ENCODE measurements at places on chromosomes 16 and 17.

GRCh38 chr17:1559047-1560043, 3.2 kb downstream of the PITPNA start:
- no peak for DNase-seq

- DNase-seq, result peak; percentile 27
These were observed 371.9 kb downstream of the HS3ST3B1 start for GRCh38 chr17:14672830-14673229.

GRCh38 chr17:78973792-78974520, 5.8 kb downstream of the LGALS3BP start:
- no peak for DNase-seq

GRCh38 chr17:4195306-4195705, 52.3 kb downstream of the CYB5D2 start:
- no peak for DNase-seq

DNA sequence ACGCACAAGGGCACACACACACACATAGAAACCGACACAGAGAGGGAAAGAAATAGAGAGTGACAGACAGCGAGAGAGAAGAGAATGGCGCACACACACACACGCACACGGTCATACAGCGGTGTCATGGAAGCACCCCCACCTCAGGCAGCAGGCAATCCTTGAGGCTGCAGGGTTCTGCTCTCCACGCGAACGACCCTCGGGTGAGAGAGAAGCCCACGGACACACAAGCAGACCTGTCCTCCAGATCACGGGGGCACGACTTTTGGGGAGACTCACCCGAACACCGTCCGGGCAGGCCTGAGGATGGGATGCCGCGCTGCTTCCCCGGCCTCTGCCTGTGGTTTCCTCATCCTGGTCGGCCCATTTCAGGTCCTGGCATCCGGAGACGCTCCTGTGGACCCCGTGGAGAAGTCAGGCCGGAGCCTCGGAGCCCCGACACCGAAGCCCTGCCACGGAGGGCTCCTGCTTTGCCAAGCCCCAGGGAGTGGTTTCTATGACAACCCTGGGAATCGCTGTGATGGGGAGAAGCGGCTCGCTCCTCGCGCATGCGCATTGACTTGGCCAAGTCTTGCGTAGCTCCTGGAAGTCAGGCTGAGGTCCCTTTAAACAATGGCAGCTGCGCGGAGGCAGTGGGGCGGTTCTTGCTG, 118.2 kb upstream of the KCNJ18 start:
- DNase-seq, result no peak

- no peak for DNase-seq
These were observed 164.0 kb downstream of the LAT start for GRCh38 chr16:29148867-29149272.

DNA sequence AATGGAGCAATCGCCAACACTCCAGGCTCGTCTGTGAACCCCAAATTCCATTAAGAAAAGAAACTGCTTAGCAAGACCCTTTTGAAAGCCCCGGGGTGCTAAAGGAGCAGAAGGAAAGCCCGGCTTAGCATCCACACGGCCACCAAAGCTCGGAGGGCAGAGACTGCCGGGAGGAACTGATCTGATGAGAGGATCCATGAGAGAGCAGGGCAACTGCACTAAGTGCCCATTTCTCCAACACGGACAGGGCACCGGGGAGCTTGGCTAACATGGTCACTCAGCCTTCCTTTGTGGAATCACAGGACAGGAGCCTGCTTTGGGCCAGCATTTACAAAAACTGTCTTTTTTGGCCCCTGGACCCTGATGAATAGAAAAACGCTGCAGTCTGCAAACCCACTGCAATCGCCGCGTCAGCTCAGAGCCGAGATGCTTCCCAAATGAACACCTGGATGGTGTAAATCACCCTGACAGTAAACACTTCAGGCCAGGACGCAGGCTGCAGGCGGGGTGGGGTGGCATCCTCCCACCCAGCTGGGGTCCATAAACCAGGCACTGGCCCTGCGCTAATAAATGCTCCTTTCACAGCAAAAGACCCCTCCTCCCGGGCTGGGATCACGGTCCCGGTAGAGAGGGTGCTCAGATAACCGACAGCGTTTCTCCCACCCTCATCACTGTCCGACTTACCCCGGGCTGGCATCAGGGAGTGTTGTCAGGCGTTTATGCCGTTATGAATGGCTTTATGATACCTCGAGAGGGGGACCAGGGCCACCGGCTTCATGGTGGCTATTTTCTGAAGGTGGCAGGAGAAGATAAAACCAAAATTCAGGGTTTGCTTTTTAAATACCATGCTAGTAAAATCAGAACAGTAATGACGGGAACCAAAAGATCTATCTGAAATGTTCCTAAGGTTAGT, 299.5 kb downstream of the IRF8 start:
- DNase-seq, result no peak

DNA sequence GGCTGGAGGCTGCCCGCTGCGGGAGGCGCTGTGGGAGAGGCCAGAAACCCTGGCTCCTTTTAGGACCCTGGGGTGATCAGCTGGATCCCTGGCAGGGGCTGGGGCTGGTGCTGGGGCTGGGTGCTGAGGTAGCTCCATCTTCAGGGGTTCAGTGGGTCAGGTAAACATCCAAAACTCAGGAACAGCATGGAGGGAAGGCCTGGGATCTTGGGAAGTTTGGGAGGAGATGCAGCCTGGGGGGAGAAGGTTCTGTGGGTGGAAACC, 21.0 kb downstream of the ADGRG5 start:
- no peak for DNase-seq

DNA sequence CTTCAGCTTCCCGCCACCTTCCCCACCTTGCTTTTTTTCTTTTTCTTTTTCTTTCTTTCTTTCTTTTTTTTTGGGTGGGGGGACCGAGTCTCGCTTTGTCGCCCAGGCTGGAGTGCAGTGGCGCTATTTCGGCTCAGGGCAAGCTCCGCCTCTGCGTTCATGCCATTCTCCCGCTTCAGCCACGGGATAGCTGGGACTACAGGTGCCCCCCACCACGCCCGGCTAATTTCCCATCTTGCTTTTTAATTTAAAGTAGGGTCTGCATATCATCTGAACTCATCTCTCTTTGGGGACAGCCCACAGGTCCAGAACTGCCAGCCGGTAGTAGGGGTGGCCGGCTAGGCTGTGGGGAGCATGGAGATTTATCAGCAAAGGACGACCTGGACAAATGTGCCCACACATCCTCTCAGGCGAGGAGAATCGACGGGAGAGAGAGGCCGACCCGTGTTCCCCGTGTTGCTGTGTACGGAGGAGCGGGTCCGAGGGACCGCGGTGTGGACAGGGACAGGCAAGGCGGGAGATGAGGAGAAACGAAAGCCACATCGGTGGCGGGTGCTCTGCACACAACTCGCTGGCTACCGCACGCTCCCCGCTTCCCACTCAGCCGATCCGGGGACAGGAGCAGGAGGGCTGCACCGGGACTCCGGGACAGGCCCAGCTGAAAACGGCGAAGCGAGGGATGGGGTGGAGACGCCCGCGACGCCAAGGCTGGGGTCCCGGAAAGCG, 2.4 kb downstream of the MT1M start:
- no peak for DNase-seq

- DNase-seq, result no peak
These were observed 64.3 kb downstream of the TUBD1 start for GRCh38 chr17:59828478-59828760.

- no peak for DNase-seq
These were observed 23.6 kb downstream of the CENPV start for GRCh38 chr17:16329519-16330271.

DNA sequence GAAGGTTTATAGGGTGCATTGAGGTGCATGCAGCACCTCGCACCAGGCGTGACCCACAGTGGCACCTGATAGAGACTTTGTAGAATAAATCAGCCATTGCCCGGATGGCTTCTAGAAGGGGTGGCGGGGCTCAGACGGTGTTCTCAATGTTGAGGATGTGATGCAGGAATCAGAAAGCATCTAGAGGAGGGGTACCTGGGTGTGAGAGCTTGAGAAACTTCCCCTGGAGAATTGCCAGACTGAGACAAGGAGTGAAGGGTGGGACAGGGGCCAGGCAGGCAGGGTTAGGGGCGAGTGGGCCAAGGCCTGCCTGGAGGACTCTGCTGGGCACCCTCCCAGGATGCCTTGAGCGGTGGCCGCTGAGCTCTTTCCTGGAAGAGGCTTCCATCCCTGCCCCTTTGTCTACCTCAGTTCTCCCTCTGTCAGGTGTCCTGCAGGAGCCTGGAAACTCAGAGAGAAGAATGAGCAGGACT, 9.3 kb upstream of the ADGRG1 start:
- no peak for DNase-seq

DNA sequence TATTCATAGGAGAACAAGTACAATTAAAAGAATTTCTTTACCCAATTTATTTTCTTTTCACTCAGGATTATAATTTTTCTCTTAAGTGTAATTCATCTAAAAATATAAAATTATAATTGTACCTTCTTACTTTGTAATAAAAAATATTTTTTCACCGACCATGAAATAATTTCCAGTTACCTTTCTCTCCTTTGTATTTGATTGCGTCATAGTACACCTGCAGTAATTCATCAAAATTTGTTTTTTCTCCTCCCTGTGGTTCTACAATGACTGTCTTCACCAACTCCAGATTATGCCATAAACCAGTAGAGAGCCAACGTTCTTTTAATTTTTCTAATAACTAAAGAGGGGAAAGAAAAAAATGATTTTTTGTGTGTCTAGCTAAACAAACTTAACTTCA, 119.1 kb downstream of the BRIP1 start:
- DNase-seq, result no peak

DNA sequence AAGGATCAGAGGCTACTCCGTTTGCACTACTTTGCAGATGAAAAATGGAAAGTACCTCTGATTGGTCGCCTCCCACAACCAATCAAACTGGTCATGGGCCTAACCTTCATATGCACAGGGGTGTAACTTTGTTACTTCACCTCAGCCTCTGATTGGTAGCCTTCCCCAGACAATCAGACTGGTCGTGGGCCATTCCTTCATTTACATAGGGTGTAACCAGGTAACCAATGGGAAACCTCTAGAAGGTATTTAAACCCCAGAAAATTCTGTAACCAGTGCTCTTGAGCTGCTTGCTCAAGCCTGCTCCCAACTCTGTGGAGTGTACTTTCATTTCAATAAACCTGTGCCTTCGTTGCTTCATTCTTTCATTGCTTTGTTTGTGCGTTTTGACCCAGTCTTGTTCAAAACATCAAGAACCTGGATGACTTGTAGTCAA, 39.2 kb upstream of the USP22 start:
- no peak for DNase-seq

GRCh38 chr17:49401971-49402611, 12.6 kb downstream of the PHB1 start:
- no peak for DNase-seq

DNA sequence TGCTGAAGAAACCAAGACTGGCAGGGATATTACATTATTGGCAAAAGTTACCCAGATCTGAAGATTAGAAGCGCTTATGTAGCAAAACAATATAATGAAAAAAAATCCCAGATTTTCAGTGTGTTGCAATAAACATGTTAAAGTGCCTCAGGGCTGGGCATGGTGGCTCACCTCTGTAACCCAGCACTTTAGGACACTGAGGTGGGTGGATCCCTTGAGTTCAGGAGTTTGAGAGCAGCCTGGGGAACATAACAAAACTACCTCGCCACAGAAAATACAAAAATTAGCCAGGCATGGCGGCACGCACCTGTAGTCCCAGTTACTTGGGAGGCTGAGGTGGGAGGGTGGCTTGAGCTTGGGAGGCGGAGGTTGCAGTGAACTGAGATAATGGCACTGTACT, 6.8 kb downstream of the ZNF207 start:
- DNase-seq, result no peak

GRCh38 chr17:39132192-39132610, 19.2 kb downstream of the PLXDC1 start:
- peak; percentile 55 for DNase-seq

DNA sequence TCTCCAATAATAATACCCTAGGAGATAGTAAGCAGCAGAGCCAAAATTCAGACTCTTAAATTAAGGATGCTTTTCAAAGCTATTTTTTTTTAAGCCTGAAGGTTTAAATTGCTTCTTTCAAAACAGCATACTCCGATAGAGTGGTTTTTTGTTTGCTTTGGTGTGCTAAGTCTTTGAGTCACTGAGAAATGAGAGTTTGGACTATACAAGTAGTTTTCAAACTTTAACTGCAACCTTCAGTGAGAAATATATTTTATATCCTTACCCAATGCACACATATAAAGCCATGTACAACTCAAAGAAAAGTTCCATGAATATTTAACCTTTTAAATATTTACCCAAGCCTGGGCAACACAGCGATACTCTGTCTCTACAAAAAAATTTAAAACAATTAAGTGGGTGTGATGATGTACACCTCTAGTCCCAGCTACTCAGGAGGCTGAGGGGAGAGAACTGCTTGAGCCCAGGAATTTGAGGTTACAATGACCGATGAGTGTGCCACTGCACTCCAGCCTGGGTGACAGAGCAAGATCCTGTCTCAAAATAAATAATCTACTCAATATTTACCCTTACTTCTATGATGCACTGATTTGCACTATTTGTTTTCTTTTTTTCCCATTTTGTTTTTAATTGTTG, 19.2 kb downstream of the DCUN1D3 start:
- DNase-seq, result no peak

DNA sequence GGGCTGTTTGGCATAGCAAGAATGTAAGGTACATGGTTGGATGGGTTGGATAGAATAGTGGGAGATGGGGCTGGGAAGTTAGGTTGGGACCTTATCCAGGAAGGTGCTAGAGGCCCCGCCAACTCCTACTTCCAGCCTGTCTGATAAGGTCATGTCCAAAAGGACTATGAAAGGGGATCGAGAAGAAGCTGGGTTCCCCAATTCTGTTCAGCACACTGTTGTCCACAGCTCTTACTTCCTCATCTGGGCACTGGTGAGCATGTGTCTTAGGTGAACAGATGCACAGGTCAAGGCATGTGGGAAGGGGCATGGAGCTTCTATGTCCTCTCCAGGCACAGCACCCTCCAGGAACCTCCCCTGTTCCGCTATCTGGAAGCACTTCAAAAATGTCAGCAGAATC, 5.6 kb upstream of the ULK2 start:
- no peak for DNase-seq
